ENCODE measurements at places on chromosomes 4 and X. TPM values are rescaled to one million over a fixed set of nuclear protein-coding genes. Genes with fewer than 3 reads are reported as not detected.
A peak's percentile ranks its signal among the peaks of the same experiment; 100 is the strongest.

- no peak for DNase-seq
Observed at GRCh38 chr4:5759236-5760075, 48.5 kb downstream of the EVC start.

DNA sequence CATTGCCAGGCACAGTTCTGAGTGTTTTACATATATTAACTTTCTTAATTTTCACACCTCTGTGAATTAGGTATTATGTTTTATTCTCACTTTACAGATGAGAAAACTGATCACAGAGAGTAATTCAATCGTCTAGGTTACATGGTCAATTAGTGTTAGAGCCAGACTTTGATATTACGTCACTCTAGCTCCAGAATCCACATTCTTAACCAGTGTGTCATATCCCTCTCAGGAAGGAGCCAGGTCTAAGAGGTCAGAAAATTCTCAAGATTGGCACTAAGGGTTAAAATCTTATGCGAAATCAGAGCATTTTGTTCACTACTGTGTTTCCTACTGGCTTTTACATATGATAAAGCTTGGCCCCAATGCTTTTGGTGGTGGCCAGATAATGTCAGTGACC, 7.4 kb downstream of the DMP1 start:
- no peak for DNase-seq

DNA sequence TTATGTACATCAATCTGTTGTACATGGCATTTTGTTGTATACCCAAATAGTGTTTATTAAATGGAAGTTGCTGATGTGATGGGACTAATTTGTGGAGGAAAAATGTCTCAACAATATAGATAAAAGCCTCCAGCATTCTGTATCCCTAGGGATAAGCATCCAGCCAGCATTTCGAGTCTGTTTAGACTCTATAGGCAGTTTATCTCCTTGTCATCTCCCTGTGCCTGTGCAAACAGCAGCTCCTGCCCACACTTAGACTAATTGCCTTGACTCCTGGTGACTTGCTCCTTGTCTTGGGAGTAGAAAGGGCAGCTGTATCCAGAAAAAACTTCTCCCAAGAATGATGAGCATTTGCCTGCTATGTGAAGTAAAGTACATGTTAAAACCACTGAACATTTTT, 83.8 kb downstream of the DOCK11 start:
- no peak for DNase-seq

- DNase-seq = no peak
Observed at GRCh38 chr4:38570647-38571276, 93.2 kb upstream of the KLF3 start.

DNA sequence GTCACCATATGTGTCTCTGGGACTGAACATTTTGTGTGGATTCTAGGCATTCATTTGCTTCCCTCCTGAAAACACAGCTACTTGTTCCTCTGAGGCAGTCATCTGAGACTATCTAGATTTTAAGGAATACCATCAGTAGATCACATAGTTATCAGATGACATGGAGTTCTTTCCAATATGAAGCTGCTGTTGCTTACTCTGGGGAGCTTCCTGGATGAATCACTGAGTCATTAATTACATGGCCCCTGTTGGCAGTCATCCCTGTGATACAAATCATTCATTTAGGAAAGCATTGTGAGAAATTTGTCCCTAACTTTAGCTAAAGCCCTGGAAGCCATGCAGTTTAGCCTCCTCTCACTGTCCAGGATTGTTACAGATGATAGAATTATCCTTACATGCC, 98.2 kb upstream of the ARSJ start:
- DNase-seq = no peak

DNA sequence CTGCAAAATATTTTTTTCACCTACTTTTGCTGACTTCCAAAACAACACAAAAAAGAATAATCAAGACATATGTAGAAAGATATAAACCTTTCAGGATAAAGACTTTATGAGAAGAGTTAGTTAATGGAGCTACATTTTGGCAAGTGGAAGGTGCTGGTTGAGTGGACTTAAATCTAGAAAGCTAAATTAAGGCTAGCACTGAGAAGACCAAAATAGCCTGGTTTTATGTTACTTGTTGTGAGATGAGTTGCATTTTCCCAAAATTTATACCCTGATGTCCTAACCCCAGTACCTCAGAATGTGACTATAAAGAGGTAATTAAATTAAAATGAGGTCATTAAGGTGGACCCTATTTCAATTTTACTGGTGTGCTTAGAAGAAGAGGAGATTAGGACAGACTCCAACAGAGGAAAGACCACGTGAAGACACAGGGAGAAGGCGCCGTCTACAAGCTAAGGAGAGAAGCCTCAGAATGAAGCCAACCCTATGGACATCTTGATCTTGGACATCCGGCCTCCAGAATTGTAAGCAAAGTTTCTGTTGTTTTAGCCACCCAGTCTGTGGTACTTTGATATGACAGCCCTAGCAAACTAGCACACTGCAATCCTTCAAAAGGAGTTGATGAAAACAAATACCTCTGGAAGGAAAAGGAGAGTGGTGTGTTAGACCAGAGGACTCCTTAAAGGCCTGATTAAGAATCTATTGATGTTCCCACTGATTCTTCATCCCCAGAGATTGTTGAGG, 67.4 kb downstream of the FGFBP1 start:
- DNase-seq = no peak

GRCh38 chrX:154354516-154354915, 19.9 kb downstream of the FLNA start:
- no peak for DNase-seq

GRCh38 chr4:16461362-16461761, 235.1 kb upstream of the TAPT1 start:
- DNase-seq = no peak

DNA sequence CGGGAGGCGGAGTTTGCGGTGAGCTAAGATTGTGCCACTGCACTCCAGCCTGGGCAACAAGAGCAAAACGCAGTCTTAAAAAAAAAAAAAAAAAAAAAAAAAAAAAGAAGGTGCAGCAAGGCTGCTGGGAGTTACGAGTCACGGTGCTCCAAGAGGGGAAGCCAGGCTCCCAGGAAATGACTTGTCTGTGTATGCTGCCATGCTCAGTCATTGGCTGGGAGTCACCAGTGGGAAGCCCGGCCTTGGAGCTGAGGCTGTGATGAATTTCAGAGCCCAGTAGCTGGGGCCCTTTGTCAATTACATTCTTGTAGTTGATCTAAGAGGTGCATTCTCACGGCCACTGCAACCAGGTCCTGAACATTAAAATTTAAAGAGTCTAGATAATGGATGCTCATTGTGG, 1105.1 kb upstream of the TENM3 start:
- DNase-seq = no peak

- no peak for DNase-seq
Observed at GRCh38 chr4:76526585-76526990, 91.6 kb downstream of the SHROOM3 start.

DNA sequence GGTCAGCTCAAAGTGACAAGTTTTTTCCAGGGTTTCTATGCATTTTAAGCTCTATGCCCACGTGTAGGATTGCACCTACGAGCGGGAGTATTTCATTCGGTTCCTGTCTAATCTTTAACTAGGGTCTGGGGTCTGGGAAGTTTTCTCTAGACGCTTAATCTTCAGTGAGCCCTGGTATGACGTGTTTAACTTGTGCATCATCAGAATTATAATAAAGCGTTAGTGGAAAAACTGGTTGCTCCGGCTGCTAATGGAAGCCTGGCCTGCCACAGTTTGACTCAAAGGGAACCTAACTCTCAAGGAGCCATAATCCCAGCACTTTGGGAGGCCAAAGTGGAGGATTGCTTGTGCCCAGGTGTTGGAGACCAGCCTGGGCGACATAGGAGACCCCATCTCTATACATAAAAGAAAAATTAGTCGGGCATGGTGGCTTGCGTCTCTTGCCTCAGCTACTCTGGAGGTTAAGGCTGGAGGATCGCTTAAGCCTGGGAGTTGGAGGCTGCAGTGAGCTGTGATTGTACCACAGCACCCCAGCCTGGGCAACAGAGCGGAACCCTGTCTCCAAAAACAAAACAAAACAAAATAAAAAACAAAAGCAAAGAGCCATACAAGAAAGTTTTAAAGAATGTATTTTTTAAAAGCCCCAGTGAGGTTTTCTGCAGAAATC, 30.2 kb downstream of the ARSD start:
- no peak for DNase-seq

DNA sequence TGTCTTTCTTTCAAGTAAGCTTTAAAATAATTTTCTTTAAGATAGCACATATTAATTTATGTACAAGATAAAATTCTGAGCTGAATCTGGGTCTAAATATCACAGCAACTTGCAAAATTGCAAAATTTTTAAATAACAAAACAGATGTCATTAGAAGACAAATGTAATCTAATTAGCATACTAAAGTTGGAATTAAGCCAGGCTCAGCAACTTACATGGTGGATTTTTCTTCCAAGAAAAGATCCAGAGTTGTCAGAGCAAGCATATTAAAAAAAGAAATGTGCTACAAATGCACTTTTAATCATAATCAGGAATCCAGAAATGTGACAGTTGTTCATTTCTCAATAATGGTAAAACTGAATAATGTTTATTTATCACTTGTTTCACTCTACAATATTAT, 906.9 kb upstream of the INTU start:
- no peak for DNase-seq

DNA sequence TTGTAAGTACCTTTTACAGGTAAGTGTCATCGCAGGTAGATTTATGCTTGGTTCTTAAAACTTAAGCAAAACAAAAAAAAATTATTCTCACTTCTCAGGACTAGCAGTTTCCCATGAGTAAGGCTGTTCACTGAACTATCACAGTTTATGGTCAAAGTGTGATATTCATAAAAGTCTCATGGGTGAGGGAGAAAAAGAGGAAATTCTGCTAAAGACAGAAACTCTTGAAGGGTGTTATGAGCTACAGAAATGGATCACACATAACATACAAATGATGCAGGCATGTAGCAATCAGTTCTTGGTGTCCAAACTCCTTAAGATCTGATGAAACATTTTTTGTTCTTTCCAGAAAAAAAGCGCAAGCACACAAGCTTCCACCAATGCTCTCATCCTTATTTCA, 8.5 kb downstream of the RAB9A start:
- DNase-seq = peak; percentile 41

Gene FAM47E
- total RNA-seq = not detected

Gene SAGE1
- total RNA-seq = not detected

Gene CHRNA9
- not detected for total RNA-seq

Gene C4orf51
- total RNA-seq = not detected

Data from natural killer cell (primary cell).